ENCODE measurements at places on chromosomes 13 and 19.

DNA sequence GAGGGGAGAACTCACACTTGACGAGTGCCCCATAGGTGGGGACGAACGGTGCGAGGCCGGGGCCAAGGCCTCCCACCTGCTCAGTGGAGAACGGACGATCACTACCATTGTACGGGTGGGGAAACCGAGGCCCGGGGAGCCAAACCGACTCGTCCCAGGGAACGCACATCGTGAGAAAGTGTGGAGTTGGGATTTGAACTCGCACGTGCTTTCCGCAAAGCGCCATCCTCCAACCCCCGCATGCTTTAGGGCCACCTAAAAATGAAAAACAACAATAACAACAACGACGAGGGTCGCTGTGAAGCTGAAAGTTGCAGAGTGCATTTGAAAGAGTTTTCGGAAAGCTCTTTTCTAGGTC lies 458 bp downstream of the ARHGEF1 start:
- DNase-seq, result no peak

GRCh38 chr19:38033658-38034491 lies 126.9 kb downstream of the SIPA1L3 start:
- DNase-seq, result no peak

GRCh38 chr19:47418692-47419029 lies 666 bp downstream of the MEIS3 start:
- DNase-seq, result no peak

DNA sequence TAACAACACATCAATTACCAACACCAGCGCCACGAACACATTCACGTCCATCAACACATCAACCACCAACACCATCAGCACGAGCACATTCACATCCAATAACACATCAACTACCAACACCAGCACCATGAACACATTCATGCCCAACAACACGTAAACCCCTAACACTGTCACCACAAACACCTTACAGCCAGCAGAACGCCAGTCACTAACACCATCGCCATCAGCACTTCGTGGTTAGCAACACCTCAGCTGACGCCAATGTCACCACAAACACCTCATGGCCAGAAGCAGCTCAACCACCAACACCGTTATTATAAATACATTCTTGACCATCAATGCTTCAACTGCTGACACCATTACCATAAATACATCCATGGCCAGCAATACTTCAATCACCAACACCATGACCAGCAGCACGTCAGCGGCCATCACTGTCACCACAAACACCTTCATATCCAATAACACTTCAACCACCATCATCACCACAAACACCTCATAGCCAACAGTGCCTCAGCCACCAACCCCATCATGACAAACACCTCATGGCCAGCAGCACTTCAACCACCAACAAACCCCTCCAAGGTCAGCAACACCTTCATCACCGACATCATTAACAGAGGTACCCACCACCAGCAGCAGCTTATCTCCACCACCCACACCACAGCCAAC lies 9.4 kb downstream of the FCER2 start:
- DNase-seq, result no peak

GRCh38 chr13:106445996-106446395 lies 89.5 kb downstream of the EFNB2 start:
- no peak for DNase-seq

- DNase-seq, result no peak
Observed at GRCh38 chr19:15213715-15214381, 13.1 kb upstream of the NOTCH3 start.

GRCh38 chr13:98439896-98440295 lies 137.0 kb downstream of the STK24 start:
- no peak for DNase-seq

GRCh38 chr19:51224163-51224641 lies 678 bp upstream of the CD33 start:
- DNase-seq, result no peak

GRCh38 chr13:77124423-77124822 lies 97.5 kb upstream of the FBXL3 start:
- no peak for DNase-seq

DNA sequence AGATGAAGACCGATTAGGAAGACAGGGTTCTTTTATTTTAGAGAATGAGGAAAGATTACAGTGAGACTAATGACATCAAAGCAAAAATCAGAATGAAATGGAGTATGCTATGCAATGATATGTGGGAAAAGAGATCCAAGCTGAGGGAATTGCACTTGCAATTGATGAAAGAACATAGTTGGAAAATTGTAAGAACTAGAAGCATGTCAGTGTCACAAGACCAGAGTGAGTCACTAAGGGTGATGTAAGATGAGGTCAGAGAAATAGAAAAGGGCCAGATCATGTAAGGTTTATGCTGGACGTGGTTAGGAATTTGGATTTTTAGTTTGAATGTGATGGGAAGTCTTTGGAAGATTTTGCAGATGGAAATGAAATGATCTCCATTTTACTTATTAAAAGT lies 1937.3 kb downstream of the OLFM4 start:
- DNase-seq, result no peak

DNA sequence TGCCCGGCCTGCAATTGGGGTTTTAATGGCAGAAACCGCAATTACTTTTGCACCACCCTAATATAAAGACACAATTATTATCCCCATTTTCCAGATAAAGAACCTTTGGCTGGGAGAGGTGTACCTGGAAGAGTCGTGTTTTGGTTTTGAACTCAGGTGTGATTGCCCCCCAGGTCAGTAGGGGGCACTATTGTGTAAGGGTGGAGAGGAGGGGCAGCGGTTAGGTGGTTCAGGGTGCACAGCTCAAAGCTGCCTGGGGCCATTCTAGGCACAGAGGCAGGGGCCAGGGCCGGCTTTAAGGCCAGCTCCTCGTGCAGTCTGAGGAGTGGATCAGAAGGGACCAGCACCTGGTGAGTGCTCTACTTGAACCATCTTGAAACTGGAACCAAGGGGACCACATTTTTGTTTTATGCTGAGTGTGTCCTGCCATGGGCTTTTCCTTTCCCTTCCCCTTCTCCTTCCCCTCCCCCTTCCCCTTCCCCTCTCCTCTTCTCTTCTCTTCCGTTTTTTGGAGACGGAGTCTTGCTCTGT lies 5.8 kb upstream of the FCGRT start:
- peak; percentile 86 for DNase-seq

GRCh38 chr13:108315991-108316390 lies 46.5 kb downstream of the TNFSF13B start:
- no peak for DNase-seq

DNA sequence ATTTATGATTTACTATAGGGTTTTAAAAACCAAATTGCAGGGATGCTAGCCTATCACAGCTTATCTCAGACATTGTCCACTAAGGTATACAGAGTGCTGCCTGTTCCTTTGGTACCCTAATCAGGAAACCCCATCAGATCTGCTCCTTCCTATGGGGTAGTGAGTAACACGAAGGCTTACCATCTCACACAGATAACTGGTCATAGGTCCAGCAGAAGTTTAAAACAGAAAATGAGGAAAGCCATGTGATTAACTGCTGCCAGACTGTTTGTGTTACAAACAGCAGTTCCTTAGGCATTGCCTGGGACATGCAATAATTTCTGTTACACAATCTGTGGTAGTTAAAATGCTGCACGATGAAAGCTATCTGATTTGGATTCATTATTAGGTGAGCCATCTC lies 53.5 kb upstream of the ALOX5AP start:
- no peak for DNase-seq

All from HuH-7.5 (cell line).